ENCODE measurements at places on chromosomes 11 and 22.

- H3K4me1 ChIP-seq = no peaks in the 10 kb centered on the region
- H3K27me3 ChIP-seq = peaks cover 24% of the 10 kb centered on the region
- no peaks in the 10 kb centered on the region for H3K36me3 ChIP-seq
- no peak overlapping the region for H3K27ac ChIP-seq
- DNase-seq = no peak
Observed at GRCh38 chr11:44367452-44367851, 57.5 kb upstream of the ALX4 start.

- no peaks in the 10 kb centered on the region for H3K4me1 ChIP-seq
- H3K36me3 ChIP-seq = no peaks in the 10 kb centered on the region
- H3K27ac ChIP-seq = no peak overlapping the region
Observed at GRCh38 chr11:78325274-78325781, 92.3 kb downstream of the GAB2 start.

GRCh38 chr11:121767433-121767832 is 314.7 kb upstream of the SORL1-AS1 start:
- H3K27ac ChIP-seq = no peak overlapping the region
- no peak for DNase-seq
- H3K4me1 ChIP-seq = no peaks in the 10 kb centered on the region
- H3K27me3 ChIP-seq = no peaks in the 10 kb centered on the region

GRCh38 chr22:37121887-37122591 is 12.5 kb upstream of the TMPRSS6 start:
- peak; percentile 87 for DNase-seq
- peaks cover 41% of the 10 kb centered on the region for H3K36me3 ChIP-seq
- peak overlapping the region; percentile 98 for H3K27ac ChIP-seq
- peak overlapping the region; percentile 60 for H3K4me3 ChIP-seq

- DNase-seq = no peak
- no peak overlapping the region for H3K27ac ChIP-seq
- H3K4me3 ChIP-seq = no peak overlapping the region
- H3K27me3 ChIP-seq = peaks cover 17% of the 10 kb centered on the region
Observed at GRCh38 chr11:126538071-126538470, 182.6 kb downstream of the ST3GAL4 start.

DNA sequence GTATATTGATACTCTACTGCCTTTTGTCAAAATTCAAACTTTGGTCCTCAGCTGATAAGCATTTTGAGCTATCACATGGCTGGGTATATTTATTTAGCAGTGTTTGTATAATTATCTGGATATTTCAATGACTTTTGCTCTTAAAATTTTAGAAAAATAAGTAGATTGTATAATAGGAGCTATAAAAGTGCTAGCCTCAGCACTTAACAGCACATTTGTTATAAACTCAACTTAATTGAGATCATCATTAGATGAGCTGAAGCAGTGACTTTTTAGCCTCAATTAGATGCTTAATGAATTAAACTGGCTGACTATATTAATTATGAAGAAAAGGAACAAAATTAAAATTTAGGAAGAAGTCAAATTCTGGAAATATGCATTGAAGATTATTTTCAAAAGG is 429.9 kb downstream of the DYNC2H1 start:
- no peaks in the 10 kb centered on the region for H3K27me3 ChIP-seq
- no peak for DNase-seq
- H3K4me1 ChIP-seq = no peaks in the 10 kb centered on the region
- no peaks in the 10 kb centered on the region for H3K36me3 ChIP-seq

DNA sequence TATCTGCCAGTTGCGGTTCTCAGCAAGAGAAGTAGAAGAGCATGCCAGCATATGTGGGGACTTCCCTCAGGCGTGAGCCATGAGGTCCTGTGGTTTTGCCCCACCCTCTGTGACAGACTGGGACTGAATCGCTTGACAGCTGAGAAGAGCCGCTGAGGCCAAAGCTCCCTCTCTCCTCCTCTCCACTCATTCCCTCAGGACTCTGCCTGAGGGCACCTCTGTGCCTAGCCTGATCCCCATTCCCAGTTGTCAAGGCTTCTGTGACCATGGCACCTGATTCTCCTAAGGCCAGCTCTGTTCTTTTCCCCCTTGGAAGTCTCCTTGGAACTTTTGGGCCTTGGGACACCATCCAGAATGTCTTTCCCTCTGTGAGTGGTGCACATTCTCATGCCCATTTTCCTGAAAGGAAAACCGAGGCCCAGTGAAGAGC is 27.0 kb downstream of the ART5 start:
- H3K4me1 ChIP-seq = peaks cover 7% of the 10 kb centered on the region
- H3K4me3 ChIP-seq = no peak overlapping the region
- peaks cover 3% of the 10 kb centered on the region for H3K36me3 ChIP-seq

DNA sequence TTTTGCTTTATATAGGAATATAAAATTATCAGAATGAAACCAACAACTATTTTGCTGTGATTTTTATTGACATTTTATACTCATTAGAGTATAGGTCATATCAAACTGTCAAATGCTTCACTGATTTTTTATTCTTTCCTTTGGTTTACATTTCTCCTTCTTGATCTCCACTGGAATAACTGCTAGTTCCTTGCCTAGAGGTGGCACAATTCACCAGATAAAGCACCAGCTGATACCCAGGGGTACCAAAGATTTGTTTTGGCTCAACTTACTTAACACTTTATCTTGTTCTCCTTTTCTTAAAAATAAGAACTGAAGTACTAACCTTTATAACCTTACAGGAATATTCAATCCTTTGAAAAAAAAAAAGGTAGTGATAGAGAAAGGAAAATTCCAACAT is 725.1 kb upstream of the CHORDC1 start:
- no peaks in the 10 kb centered on the region for H3K27me3 ChIP-seq
- H3K27ac ChIP-seq = no peak overlapping the region
- H3K4me1 ChIP-seq = no peaks in the 10 kb centered on the region
- H3K36me3 ChIP-seq = no peaks in the 10 kb centered on the region
- no peak overlapping the region for H3K4me3 ChIP-seq

- no peak overlapping the region for H3K4me3 ChIP-seq
- no peaks in the 10 kb centered on the region for H3K4me1 ChIP-seq
- no peak for DNase-seq
- H3K27ac ChIP-seq = no peak overlapping the region
Observed at GRCh38 chr11:115409691-115410220, 94.5 kb downstream of the CADM1 start.

- peak overlapping the region; percentile 85 for H3K27ac ChIP-seq
- H3K27me3 ChIP-seq = no peaks in the 10 kb centered on the region
- no peak for DNase-seq
- H3K4me3 ChIP-seq = peak overlapping the region; percentile 56
- H3K36me3 ChIP-seq = peaks cover 19% of the 10 kb centered on the region
- H3K4me1 ChIP-seq = peaks cover 17% of the 10 kb centered on the region
Observed at GRCh38 chr11:3111919-3112690, 53.0 kb downstream of the OSBPL5 start.

GRCh38 chr11:78292109-78292803 is 103.5 kb downstream of the USP35 start:
- no peak overlapping the region for H3K27ac ChIP-seq
- H3K27me3 ChIP-seq = no peaks in the 10 kb centered on the region
- no peak for DNase-seq
- no peaks in the 10 kb centered on the region for H3K36me3 ChIP-seq

- DNase-seq = no peak
- H3K4me3 ChIP-seq = peak overlapping the region; percentile 93
- H3K27me3 ChIP-seq = peaks cover 16% of the 10 kb centered on the region
- H3K4me1 ChIP-seq = peaks cover 36% of the 10 kb centered on the region
- peak overlapping the region; percentile 91 for H3K27ac ChIP-seq
Observed at GRCh38 chr11:117145393-117145761, 1.3 kb downstream of the PAFAH1B2 start.

GRCh38 chr11:45266676-45267020 is 19.5 kb downstream of the SYT13 start:
- H3K27ac ChIP-seq = no peak overlapping the region
- H3K36me3 ChIP-seq = no peaks in the 10 kb centered on the region
- no peaks in the 10 kb centered on the region for H3K4me1 ChIP-seq
- peaks cover 98% of the 10 kb centered on the region for H3K27me3 ChIP-seq

GRCh38 chr22:20215742-20216141 is 52.4 kb downstream of the RTN4R start:
- peaks cover 11% of the 10 kb centered on the region for H3K4me1 ChIP-seq
- peak overlapping the region; percentile 26 for H3K27ac ChIP-seq
- H3K27me3 ChIP-seq = peaks cover 7% of the 10 kb centered on the region
- no peak overlapping the region for H3K4me3 ChIP-seq
- no peak for DNase-seq
- no peaks in the 10 kb centered on the region for H3K36me3 ChIP-seq

GRCh38 chr11:91876746-91877145 is 347.9 kb upstream of the FAT3 start:
- H3K27me3 ChIP-seq = no peaks in the 10 kb centered on the region
- no peak overlapping the region for H3K4me3 ChIP-seq
- H3K27ac ChIP-seq = no peak overlapping the region

- H3K4me3 ChIP-seq = no peak overlapping the region
- peaks cover 3% of the 10 kb centered on the region for H3K36me3 ChIP-seq
- DNase-seq = no peak
- no peaks in the 10 kb centered on the region for H3K27me3 ChIP-seq
Observed at GRCh38 chr11:96113193-96113681, 189.3 kb upstream of the MTMR2 start.

DNA sequence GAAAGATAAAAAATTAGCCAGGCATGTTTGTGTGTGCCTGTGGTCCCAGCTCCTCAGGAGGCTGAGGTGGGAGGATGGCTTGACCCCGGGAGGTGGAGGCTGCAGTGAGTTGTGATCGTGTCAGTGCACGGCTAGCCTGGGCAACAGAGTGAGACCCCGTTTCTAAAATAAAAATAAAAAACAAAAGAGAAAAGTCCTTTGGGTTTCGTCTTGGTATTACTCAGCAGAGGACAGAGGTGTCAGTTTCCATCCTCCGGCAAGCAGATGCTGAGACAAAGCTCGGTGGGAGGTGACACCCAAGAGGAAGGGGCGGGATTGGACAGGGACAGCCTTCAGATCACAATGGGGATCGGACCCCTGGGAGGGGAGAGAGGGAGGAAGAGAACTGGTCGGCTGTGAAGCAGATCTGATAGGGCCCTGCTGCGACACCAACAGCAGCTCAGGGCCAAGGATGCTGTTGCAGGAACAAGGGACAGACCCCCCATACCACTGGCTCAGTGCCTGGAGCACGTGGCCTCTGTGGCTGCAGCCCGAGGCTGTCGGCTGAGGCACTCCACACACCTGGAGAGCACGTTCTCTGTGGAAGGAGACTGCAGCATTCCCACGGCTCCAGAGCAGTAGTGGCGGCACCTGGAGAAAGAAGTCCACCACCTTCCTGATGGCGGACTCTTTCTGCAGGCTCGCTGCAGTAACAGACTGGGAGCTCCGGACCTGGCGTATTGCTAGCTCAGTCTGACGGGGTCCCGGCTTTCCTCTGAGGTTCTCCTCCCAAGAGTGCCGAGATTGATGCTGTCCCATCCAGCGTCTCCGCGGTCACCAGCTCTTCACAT is 5.2 kb upstream of the BID start:
- no peak for DNase-seq
- peak overlapping the region; percentile 99 for H3K4me3 ChIP-seq
- H3K27me3 ChIP-seq = no peaks in the 10 kb centered on the region
- peaks cover 59% of the 10 kb centered on the region for H3K4me1 ChIP-seq
- H3K27ac ChIP-seq = peak overlapping the region; percentile 99
- peaks cover 47% of the 10 kb centered on the region for H3K36me3 ChIP-seq

GRCh38 chr11:75276186-75276585 is 35.6 kb downstream of the TPBGL start:
- DNase-seq = no peak
- H3K4me3 ChIP-seq = peak overlapping the region; percentile 83
- peak overlapping the region; percentile 96 for H3K27ac ChIP-seq
- H3K4me1 ChIP-seq = peaks cover 52% of the 10 kb centered on the region
- no peaks in the 10 kb centered on the region for H3K27me3 ChIP-seq
